ENCODE measurements at places on chromosomes 5 and 9. TPM values are rescaled to one million over a fixed set of nuclear protein-coding genes. Genes with fewer than 3 reads are reported as not detected.

Gene DNM1
- total RNA-seq = 45.6 TPM

Gene CFAP90
- not detected for total RNA-seq

Gene PDE6A
- total RNA-seq = not detected

Gene PIP5K1B
- not detected for total RNA-seq

Gene OTULINL
- 0.37 TPM for total RNA-seq

Gene GPRIN1
- total RNA-seq = 8.0 TPM

Gene PGM5
- 4.0 TPM for total RNA-seq

Gene ARHGEF28
- 1.1 TPM for total RNA-seq

Gene CRHBP
- total RNA-seq = not detected

Gene LHX3
- not detected for total RNA-seq
